Activated CD8-positive, alpha-beta memory T cell treated with anti-CD3 and anti-CD28 coated beads for 24 hours (primary cell): ENCODE measurements at places on chromosomes 12 and 14.

DNA sequence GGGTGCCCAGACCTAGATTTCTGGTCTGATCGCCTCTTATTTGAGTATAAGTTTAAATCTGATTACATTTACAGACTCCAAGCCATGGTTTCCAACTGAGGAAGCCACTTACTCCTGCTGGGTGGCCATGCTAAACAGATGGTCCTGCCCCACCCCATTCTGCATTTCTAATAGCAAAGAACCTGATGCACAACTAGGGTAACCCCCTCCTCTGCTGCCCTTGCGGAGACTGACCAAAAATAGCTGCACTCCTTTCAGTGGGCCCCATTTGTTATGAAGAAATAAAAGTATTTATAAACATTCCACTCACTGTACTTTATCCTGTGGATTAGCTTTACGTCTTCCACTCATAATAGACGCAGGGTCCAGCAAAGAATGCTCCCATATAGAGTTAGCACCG is 6.8 kb downstream of the GIT2 start:
- peak; percentile 35 for DNase-seq

GRCh38 chr12:59737725-59738463 is 142.1 kb downstream of the SLC16A7 start:
- DNase-seq = no peak

DNA sequence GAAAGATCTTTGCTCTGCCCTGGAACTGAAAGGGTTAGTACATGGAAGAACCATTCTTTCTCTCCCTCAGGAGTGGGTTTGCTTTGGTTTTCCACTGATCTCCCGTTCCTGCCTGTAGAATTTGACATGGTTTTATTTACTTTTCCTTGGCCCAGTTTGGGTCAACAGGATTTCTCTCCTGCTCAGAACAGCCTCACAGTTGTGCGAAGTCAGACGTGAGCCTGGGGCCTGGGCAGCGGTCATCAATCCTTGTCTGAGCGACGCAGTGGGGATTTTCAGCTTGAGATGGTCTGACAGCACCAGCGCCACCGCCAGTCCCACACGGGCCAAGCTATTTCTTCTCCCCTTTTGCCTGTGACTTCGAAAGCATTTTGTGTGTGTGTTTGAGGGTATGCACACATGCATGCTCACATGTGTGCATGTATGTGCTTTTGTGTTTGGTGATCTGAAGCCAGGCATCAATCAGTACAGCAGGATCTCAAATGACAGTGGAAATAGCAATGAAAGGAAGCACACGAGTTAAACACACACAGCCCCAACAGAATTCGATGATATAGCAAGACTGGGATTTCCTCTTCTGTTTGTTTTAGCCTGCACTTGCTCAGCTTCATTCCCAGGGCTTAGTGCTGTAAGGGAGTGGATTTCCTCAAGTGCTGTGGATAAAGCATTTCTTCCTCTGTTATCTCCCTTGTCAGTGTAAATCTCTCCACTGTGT is 58.3 kb downstream of the SMOC1 start:
- DNase-seq = no peak

DNA sequence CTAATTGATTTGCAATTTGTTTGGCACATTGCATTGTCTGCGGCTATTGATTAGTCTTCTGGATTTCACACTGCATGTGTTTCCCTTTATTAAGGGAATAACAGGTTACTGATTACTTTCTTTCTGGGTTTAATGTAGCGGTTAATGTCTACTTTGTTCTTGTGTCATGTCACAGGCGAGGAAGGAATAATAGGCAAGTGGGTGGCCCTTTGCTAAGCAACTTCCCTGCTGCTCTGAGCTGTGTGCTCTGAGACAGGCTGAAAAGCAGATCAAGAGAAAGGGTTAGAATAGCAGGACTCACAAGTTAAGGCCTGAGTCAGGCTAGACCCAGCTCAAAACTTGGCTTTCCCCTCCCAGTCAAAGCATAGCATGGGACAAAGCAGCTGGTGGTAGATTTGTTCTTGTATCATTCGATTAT is 77.2 kb downstream of the NKX2-1 start:
- no peak for DNase-seq

DNA sequence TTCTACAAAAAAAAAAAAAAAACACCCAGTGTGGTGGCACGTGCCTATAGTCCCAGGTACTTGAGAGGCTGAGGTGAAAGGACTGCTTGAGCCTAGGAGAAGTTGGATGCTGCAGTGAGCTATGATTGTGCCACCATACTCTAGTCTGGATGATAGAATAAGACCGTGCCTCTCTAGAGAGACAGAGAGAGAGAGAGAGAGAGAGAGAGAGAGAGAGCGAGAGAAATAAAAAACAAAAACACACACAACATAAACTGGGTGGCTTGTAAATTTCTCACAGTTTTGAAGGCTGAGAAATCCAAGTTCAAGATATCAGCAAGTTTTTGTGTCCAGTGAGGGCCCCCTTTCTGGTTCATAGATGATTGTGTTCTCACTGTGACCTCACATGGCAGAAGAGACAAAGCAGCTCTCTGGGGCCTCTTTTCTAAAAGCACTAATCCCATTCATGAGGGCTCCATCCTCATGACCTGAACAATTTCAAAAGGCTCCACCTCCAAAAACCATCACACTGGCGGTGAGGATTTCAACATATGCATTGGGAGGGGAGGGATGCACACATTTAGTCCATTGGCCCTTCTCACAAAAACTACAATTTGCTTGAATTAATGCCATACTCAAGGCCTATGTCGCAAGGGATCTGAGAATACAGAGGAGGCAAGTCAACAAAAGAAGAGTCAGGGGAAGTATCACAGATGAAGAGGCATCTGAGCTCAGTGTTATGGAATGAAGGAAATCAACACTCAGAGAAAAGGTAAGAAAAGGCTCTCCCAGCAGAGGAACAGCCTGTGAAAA is 94.9 kb downstream of the PPM1H start:
- no peak for DNase-seq
